Natural killer cell treated with Interleukin-12 subunit alpha and Interleukin-12 subunit beta and Interleukin-15 and Interleukin-18, amount 100 ng/mL, for 72 hours (primary cell): ENCODE measurements at places on chromosomes 13 and 19.

GRCh38 chr19:15378534-15379082, 979 bp downstream of the AKAP8 start:
- peaks cover 32% of the 10 kb centered on the region for H3K4me1 ChIP-seq
- peaks cover 5% of the 10 kb centered on the region for H3K36me3 ChIP-seq
- no peak for DNase-seq
- peak overlapping the region; percentile 89 for H3K27ac ChIP-seq

DNA sequence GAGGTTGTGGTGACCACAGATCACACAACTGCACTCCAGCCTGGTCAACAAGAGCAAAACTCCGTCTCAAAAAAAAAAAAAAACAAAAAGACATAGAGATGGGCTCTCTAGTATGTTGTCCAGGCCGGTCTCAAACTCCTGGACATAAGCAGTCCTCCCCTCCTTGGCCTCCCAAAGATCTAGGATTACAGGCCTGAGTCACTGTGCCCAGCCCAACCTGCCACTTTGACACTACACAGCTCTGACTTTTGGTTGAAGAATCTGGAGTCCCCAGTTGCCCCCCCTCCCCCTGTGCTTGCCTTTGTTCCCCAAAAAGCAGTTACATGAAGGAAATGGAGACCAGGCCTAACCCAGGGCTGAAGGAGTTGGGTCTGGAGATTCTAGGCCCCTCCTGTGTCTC, 12.9 kb downstream of the CARM1 start:
- H3K27me3 ChIP-seq, result no peaks in the 10 kb centered on the region
- no peaks in the 10 kb centered on the region for H3K36me3 ChIP-seq
- no peak overlapping the region for H3K4me3 ChIP-seq

- DNase-seq, result no peak
- no peak overlapping the region for H3K4me3 ChIP-seq
- peak overlapping the region; percentile 72 for H3K27ac ChIP-seq
- peaks cover 7% of the 10 kb centered on the region for H3K36me3 ChIP-seq
Measured at GRCh38 chr19:40422748-40423566, 2.8 kb downstream of the SERTAD1 start.

GRCh38 chr13:45541806-45542205, 73.7 kb downstream of the ERICH6B start:
- no peaks in the 10 kb centered on the region for H3K27me3 ChIP-seq
- no peak for DNase-seq
- H3K27ac ChIP-seq, result no peak overlapping the region
- peaks cover 2% of the 10 kb centered on the region for H3K36me3 ChIP-seq

- no peaks in the 10 kb centered on the region for H3K27me3 ChIP-seq
- peak overlapping the region; percentile 97 for H3K27ac ChIP-seq
- DNase-seq, result peak; percentile 72
- H3K4me3 ChIP-seq, result peak overlapping the region; percentile 93
- H3K36me3 ChIP-seq, result peaks cover 24% of the 10 kb centered on the region
Measured at GRCh38 chr19:9323557-9323918, 441 bp upstream of the ZNF559 start.

DNA sequence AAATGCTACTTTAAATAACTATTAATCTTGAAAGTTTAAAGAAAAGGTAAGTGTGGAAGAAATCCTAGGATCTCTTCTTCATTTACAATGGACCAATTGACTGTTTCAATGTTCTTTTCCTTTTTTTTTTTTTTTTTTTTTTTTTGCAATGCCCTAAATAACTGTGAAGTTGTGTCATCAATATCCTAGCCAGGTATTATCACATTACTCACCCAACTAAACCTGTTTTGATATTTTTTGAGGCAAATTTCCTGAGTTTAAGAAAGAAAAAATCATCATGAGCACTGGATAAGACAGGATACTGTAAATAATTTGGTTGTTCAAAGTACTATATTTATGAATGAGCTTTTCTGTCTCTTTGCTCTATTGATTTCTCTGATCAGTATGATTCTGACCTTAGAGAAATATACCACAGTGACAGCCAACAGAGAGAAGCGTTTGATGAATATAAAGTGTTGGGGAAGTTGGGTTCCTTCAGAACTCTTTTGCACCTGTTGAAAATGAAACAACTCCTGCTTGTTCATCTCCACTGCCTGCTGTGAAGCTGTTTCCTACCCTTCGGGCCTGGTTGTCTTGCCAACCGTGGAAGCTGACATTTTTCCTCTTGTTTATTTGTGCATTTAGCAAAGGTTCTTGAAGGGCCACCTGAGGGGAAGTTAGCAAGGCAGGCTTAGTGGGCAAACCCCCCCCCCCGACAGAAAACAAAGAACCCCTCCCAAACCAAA, 1220.5 kb upstream of the SLC10A2 start:
- no peak overlapping the region for H3K4me3 ChIP-seq
- no peaks in the 10 kb centered on the region for H3K27me3 ChIP-seq
- no peaks in the 10 kb centered on the region for H3K4me1 ChIP-seq
- H3K27ac ChIP-seq, result no peak overlapping the region
- no peak for DNase-seq
- peaks cover 5% of the 10 kb centered on the region for H3K36me3 ChIP-seq

- H3K36me3 ChIP-seq, result peaks cover 51% of the 10 kb centered on the region
- H3K4me1 ChIP-seq, result peaks cover 34% of the 10 kb centered on the region
- peak overlapping the region; percentile 64 for H3K4me3 ChIP-seq
- peak overlapping the region; percentile 85 for H3K27ac ChIP-seq
- no peaks in the 10 kb centered on the region for H3K27me3 ChIP-seq
Measured at GRCh38 chr19:34226036-34226435, 28.3 kb upstream of the GARRE1 start.

GRCh38 chr19:29887442-29887855, 54.6 kb upstream of the URI1 start:
- no peak for DNase-seq
- no peaks in the 10 kb centered on the region for H3K36me3 ChIP-seq
- no peak overlapping the region for H3K4me3 ChIP-seq
- peaks cover 10% of the 10 kb centered on the region for H3K27me3 ChIP-seq

GRCh38 chr13:110702591-110703526, 3.1 kb downstream of the CARS2 start:
- H3K36me3 ChIP-seq, result peaks cover 22% of the 10 kb centered on the region
- no peak overlapping the region for H3K4me3 ChIP-seq
- H3K27ac ChIP-seq, result no peak overlapping the region
- H3K4me1 ChIP-seq, result peaks cover 42% of the 10 kb centered on the region
- H3K27me3 ChIP-seq, result no peaks in the 10 kb centered on the region

GRCh38 chr19:49984491-49984890, 23.5 kb upstream of the SIGLEC11 start:
- H3K4me1 ChIP-seq, result peaks cover 6% of the 10 kb centered on the region
- no peak overlapping the region for H3K4me3 ChIP-seq
- H3K27me3 ChIP-seq, result no peaks in the 10 kb centered on the region
- peaks cover 6% of the 10 kb centered on the region for H3K36me3 ChIP-seq
- DNase-seq, result no peak
- no peak overlapping the region for H3K27ac ChIP-seq

- DNase-seq, result no peak
- H3K27me3 ChIP-seq, result no peaks in the 10 kb centered on the region
- peaks cover 4% of the 10 kb centered on the region for H3K36me3 ChIP-seq
Measured at GRCh38 chr19:17915940-17916593, 16.7 kb upstream of the CCDC124 start.

GRCh38 chr19:8512115-8512967, 1.6 kb downstream of the ZNF414 start:
- peaks cover 27% of the 10 kb centered on the region for H3K4me1 ChIP-seq
- H3K4me3 ChIP-seq, result peak overlapping the region; percentile 65
- no peak overlapping the region for H3K27ac ChIP-seq
- no peaks in the 10 kb centered on the region for H3K36me3 ChIP-seq
- DNase-seq, result no peak
- no peaks in the 10 kb centered on the region for H3K27me3 ChIP-seq

GRCh38 chr13:50026788-50027473, 11.7 kb downstream of the KCNRG start:
- no peaks in the 10 kb centered on the region for H3K27me3 ChIP-seq
- H3K4me3 ChIP-seq, result no peak overlapping the region
- peaks cover 8% of the 10 kb centered on the region for H3K4me1 ChIP-seq
- peaks cover 19% of the 10 kb centered on the region for H3K36me3 ChIP-seq
- H3K27ac ChIP-seq, result no peak overlapping the region

- no peaks in the 10 kb centered on the region for H3K27me3 ChIP-seq
- no peak for DNase-seq
- no peaks in the 10 kb centered on the region for H3K4me1 ChIP-seq
- no peaks in the 10 kb centered on the region for H3K36me3 ChIP-seq
Measured at GRCh38 chr13:37492741-37493514, 105.6 kb downstream of the POSTN start.

- no peaks in the 10 kb centered on the region for H3K4me1 ChIP-seq
- no peak overlapping the region for H3K4me3 ChIP-seq
- no peak for DNase-seq
- H3K36me3 ChIP-seq, result no peaks in the 10 kb centered on the region
- no peak overlapping the region for H3K27ac ChIP-seq
Measured at GRCh38 chr13:22270881-22271280, 600.0 kb downstream of the FGF9 start.
